ENCODE measurements at places on chromosomes 5 and 9.

DNA sequence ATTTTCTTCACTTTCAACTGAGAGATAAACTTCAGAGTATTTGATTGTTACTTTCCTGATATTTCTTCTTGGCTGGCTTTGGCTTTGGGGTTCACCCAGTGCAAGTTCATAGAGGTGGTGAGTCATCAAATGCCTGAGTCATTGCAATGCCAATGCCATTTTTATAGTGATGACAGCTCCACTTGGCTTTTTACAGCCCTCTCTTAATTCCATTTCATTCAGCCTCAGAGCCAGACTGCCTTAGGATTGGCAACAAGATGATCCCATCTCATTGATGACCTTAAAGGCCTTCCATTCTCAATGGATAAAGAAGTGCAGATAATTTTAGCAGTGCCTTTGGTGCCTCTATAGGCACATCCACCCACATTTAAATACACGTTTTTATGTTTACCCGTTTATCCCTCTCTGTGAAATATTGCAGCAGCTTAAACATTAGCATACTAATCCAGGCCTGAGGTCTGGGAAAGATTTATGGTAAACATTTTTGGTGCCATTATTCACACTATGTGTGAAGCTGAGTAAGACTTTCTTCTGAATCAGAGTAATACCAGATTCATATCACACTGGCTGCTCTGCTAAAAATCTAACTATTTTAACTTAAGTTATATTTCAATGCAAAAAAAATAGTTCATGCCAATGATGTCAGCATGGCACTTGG, 88.9 kb upstream of the TYRP1 start:
- DNase-seq: no peak

- DNase-seq: no peak
Measured at GRCh38 chr5:6557807-6558575, 74.9 kb downstream of the NSUN2 start.

DNA sequence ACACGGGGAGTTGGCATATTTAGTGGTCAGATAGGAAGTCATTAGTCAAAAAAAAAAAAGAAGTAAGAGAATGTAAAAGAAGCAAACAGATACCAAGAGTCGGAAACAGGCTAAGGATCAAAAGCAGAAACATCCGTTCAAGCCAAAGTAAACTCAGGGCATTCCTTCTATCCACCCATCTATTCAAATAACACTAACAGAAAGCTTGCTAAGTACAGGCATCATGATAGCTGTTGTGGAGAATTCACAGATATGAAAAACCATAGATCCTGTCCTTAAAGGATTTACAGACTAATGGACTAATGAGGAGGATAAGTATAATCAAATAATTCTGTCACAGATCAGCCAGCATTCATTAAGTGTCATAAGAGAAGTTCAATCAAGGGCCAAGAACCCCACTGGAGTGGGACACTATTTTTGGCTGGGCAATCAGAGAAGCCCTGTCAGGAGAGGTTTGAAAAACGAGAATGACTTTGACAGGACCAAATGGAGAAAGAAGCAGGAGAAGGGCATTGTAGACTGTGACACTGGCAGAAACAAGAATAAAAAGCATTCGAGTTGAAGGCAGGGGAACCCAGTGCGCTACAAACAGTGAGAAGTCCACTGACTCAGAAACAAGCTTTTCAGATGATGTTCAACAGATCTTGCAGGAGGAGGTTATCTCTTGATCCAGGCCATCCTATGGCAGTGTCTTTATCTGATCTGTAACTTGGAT, 154.2 kb upstream of the TSLP start:
- DNase-seq: no peak

- no peak for DNase-seq
Measured at GRCh38 chr5:125659316-125660023, 763.7 kb upstream of the GRAMD2B start.

DNA sequence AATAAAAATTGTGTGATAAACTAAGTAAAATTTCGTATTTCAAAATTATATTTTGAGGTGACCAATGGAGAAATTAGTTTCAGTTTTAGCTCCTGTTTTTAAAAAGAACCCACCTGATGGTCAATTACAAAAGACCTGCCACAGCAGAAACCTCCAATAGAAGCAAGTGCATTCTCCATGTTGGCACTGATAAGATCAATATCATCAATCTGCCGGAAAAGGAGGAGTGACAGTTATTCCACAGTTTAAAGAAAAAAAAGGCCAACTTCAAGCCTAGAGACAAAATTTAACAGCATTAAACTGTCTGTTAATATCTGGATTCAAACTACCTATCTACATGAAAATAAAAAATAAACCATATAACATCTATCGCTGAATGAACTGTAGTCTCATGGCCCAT, 67.7 kb downstream of the SPTLC1 start:
- DNase-seq: no peak

- DNase-seq: no peak
Measured at GRCh38 chr9:13726746-13727145, 447.3 kb upstream of the MPDZ start.

DNA sequence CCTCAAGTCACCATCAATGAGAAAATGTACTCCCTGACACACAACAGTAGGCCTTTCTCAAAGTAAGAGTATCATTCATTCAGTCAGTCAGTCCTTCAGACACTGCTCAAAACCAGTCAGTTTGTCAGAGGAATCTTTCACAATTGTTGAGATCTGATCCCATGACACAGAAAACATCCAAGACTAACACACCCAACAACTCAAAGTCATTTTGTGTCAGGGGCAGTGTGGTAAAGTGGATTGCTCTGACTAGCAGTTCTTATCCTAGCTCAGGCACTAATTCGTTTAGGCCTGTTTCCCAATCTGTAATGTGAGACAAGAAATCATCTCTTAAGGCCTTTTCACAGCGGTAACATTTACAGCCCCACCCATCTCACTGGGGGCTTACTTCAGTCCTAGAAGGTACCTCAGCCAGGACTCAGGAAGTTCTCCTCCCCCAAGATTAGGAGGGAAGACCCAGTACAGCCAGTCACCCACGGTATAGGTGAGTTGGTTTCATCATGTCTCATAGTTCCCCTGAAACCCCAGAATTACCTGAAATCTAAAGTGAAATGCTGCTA, 31.9 kb downstream of the SH3TC2 start:
- DNase-seq: no peak

GRCh38 chr9:110152704-110153374, 55.1 kb downstream of the C9orf152 start:
- DNase-seq: peak; percentile 37

- no peak for DNase-seq
Measured at GRCh38 chr5:146003852-146004251, 67.5 kb downstream of the SH3RF2 start.

DNA sequence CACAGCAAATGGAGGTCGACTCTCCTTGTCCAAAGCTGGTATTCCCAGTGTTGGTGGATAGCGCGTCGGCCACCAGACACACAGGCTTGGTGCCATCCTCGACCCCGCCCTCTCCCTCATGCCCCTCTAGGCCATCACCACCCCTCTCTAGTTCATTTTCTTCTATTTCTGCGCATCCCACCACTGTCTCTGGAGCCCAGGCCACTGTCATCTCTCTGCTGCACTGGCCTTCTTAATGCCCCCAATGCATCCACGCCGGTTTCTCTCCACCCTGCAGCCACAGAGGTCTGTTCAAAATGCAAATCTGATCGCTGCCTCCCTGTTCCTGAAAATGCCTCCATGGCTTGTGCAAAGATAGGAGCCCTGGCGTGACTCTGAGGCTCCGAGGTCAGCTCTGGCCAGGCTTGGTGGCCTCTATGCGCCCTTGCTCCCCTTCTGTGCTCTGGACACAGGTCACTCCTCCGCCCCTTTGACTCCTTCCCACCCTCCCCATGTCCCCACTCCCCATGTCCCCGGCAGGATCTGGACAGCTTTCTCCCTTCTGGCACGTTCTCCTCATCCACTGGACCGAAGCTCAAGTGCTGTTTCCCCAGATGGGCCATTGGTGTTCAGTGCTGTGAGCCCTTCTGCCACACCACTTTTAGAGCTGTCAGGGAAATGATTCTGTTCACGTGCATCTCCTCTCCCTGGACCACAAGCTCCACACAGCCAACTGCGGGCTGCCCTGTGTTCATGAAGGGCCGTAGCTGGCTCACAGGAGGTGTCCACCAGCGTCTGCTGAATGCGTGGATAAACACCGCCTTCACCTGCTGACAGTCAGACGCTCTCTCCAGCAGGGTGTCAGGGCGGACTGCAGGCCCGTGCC, 59.5 kb upstream of the RNF130 start:
- peak; percentile 9 for DNase-seq

DNA sequence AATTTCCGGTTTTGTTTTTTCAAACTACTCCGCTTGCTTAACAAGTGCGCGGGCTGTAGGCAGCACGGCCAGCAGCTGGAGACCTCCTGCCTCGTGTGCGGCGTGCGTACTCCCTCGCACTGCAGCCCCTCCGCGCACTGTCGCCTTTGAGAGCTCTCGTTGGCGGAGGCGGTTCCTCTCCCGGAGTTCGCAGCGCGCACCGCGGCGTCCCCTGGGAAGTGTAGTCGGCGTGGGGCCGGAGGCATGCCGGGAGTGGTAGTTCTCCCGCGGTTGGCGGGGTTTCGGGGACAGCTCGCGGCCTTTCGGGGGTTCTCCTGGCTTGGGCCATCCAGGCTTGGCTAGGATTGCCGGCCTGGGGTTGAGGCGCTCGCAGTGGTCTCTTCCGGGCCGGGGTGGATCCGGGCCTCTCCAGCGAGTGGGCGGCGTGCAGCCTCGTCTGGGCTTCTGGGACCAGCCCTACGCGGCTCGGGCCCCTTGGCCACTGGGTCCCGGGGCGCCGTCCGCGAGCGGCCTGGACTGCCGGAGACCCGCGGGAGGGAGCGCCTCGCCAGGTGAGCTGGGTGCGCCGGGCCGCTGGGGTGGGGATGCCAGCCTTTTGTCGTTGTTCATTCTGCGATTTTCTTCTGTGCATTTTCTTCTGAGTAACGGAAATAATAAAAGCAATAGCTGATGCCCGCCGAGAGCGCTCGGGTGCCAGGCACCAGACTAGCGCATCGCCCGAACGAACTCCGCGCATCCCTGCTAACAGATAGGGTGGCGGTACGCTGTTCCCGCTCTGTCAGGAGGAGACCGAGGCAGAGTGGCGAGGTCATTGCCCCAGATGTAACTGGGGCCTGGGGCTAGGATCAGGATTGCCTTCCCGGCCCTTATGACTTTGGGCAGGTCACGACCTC, at the start of gene ZNF354C:
ZNF354C (plus strand) TSS at position 258 of the 893 bp plus-strand sequence. CDS start 1,696 bp downstream, outside the sequence.
- peak; percentile 89 for DNase-seq

GRCh38 chr5:131377346-131377745, 113.5 kb downstream of the CDC42SE2 start:
- DNase-seq: no peak

- no peak for DNase-seq
Measured at GRCh38 chr9:95511616-95511931, 5.2 kb downstream of the PTCH1 start.

GRCh38 chr9:100583014-100583802, 5.3 kb downstream of the CAVIN4 start:
- no peak for DNase-seq

DNA sequence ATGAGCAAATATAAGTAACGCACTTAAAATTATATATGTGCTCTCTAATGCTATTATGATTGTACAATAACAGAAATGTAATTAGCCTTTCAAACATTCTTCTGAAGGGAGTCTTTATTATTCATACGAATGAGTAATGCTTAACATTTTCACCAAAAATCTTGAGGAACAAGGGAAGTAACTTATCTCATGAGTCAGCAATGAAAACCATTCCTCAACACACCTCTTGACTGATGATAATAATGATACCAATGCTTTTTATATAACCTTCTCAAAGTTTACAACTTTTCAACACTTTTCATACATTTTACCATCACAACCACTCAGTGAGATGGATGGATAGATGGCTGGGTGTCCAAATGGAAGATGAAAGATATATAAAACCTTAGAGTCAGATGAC, 369.3 kb downstream of the BNC2 start:
- DNase-seq: no peak

DNA sequence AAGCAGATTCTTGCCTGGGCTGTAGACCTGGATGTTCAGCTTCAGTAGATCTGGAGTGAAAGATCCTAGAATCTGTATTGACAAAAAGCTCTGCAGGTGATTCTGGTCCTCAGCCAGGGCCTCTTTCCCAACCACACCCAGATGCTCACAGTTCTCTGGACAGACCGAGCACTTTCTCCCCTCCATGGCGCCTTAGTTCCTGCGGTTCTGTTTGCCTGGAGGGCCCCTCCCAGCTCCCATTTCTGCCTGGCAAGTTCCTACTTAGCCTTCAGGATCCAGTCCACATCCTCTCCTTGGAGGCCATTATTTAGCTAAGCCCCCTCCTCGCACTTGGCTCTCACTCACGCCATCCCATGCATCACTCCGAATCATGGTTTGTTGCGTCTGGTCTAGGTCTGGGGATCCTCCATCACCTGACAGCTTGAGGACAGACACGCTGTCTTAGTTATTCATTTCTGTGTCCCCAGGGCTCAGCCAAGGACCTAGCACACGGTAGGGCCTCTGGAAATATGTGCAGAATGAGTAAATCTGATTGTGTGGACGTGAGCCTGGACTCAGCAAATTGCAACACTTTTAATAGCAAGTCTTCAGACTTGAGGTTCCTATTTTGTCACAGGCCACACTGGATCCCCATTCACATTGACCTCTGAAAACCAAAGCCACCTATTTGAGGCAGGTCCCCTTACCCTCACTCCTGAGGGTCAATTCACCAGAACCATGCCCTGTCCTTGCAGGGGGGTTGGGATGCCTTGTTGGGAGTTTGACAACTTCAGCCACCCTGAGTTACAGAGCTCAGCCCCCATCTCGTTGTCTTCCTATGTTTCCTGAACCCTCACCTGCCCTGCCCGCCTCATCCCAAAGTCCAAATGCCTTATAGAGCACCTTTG, 50.7 kb downstream of the COL15A1 start:
- no peak for DNase-seq

DNA sequence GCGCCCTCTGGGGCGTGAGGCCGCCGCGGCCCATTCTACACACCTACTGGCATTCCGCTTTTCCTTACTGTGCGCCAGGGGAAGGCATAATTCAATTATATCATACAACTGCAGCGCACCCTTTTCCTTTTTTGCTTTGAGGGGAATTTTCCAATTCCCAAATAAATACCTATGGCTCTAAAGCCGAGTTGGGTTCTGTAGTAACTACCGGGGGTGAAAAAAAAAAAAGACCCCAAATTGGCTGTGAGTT, 34.1 kb upstream of the NFIB start:
- DNase-seq: no peak

DNA sequence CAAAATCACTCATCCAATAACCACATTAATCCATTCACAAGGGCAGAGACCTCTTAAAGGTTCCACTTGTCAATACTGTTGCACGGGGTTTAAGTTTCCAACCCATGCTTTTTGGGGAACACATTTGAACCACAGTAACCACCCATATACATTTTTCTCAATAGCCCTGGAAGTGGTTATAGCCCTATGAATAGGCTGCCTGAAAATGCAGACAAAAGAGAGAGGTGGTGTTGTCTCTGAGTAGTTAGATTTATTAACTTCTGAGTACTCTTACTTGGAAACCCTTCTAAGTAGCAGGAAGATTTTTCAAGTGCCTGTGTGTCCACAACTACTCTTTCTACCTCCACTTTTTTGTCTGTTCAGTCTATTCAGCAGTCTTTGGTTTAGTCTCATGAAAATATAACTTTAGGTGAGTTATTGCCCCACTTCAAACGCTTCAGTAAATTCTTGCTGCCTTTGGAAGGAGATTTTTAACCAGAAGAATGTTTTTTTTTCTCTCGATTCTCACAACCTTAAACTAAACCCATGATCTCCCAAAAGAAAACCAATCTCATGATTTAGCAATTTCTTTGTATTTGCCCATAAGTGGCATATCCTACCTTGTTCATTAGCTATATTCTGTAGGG, 42.6 kb downstream of the ARHGEF28 start:
- DNase-seq: no peak

Data from colonic mucosa (tissue), 4 donors.